ENCODE measurements at places on chromosomes 12 and 14. TPM values are rescaled to one million over a fixed set of nuclear protein-coding genes. Genes with fewer than 3 reads are reported as not detected.

GRCh38 chr14:92447416-92448197 lies 66.0 kb upstream of the RIN3 start:
- H3K36me3 ChIP-seq, result no peaks in the 10 kb centered on the region
- no peak overlapping the region for H3K4me3 ChIP-seq
- H3K4me1 ChIP-seq, result no peaks in the 10 kb centered on the region

DNA sequence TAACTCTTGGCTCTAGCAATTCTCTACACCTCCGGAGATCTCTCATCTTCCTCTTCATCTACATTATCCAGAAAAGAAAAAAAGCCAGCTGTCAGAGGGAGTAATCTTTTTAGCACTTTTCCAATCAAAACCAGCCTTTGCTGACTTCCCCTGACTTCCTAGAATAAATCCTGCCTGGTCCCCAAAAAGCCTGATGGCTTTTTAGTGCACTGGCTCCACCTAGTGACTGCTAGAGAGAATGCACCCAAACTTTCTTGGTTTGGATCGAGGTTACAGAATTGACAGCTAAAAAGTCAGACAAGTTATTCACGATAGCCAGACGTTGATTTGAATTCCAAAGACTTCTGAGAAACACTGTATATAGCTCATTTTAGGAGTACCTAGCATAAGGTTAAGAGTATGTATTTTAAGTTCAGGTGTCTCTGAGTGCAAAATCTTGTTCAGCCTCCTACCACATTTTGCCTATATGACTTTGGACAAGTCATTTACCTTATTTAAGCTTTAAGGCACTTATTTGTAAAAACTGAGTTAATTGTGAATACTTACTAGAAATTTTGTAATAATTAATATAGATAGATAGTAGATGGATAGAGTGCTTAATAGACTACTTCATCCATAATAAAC lies 185.7 kb upstream of the GRIN2B start:
- peaks cover 10% of the 10 kb centered on the region for H3K27me3 ChIP-seq
- H3K36me3 ChIP-seq, result no peaks in the 10 kb centered on the region
- DNase-seq, result peak; percentile 50
- no peak overlapping the region for H3K4me3 ChIP-seq

- no peaks in the 10 kb centered on the region for H3K4me1 ChIP-seq
- H3K27me3 ChIP-seq, result no peaks in the 10 kb centered on the region
- DNase-seq, result no peak
- H3K27ac ChIP-seq, result no peak overlapping the region
- no peak overlapping the region for H3K4me3 ChIP-seq
These were observed 166.6 kb upstream of the RPL10L start for GRCh38 chr14:46818147-46818546.

PCED1B gene
- 76.3 TPM for total RNA-seq

GLIPR1L2 gene
- 0.50 TPM for total RNA-seq

TOMM20L gene
- not detected for total RNA-seq

SYNDIG1L gene
- total RNA-seq, result not detected

GRCh38 chr14:36055681-36056225 lies 120.8 kb downstream of the PTCSC3 start:
- no peaks in the 10 kb centered on the region for H3K36me3 ChIP-seq
- DNase-seq, result no peak
- H3K4me3 ChIP-seq, result no peak overlapping the region

- peaks cover 3% of the 10 kb centered on the region for H3K27me3 ChIP-seq
- H3K4me1 ChIP-seq, result peaks cover 10% of the 10 kb centered on the region
- DNase-seq, result no peak
- H3K27ac ChIP-seq, result no peak overlapping the region
- H3K4me3 ChIP-seq, result no peak overlapping the region
These were observed 39.6 kb downstream of the IQSEC3 start for GRCh38 chr12:106118-106591.

- no peak for DNase-seq
- no peak overlapping the region for H3K27ac ChIP-seq
- H3K4me1 ChIP-seq, result no peaks in the 10 kb centered on the region
- H3K36me3 ChIP-seq, result no peaks in the 10 kb centered on the region
- H3K4me3 ChIP-seq, result no peak overlapping the region
These were observed 182.7 kb upstream of the TMPO start for GRCh38 chr12:98332642-98333041.

GRCh38 chr12:83110424-83110823 lies 423.7 kb downstream of the TMTC2 start:
- peaks cover 2% of the 10 kb centered on the region for H3K36me3 ChIP-seq
- no peaks in the 10 kb centered on the region for H3K4me1 ChIP-seq
- no peak overlapping the region for H3K4me3 ChIP-seq
- no peak overlapping the region for H3K27ac ChIP-seq
- DNase-seq, result no peak

MORN3 gene
- total RNA-seq, result 2.0 TPM

DNA sequence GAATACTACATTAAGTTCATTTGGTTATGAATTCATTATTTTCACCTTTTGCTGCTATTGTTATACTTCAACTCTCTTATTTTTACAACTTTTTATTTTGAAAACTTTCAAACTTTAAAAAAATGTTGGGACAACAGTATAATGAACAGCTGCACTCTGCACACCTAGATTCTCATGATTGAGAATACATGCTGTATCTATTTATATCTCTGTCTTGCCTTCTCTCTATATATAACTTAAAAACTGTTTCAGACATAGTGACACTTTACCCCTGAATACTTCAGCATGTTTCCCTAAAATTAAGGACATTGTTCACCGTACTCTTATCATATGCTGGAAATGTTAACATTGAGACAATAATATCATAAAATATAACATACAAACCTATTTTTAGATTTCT lies 237.1 kb downstream of the GPHN start:
- H3K4me1 ChIP-seq, result no peaks in the 10 kb centered on the region
- no peak overlapping the region for H3K4me3 ChIP-seq
- no peak for DNase-seq
- H3K27me3 ChIP-seq, result no peaks in the 10 kb centered on the region
- H3K36me3 ChIP-seq, result no peaks in the 10 kb centered on the region

DNA sequence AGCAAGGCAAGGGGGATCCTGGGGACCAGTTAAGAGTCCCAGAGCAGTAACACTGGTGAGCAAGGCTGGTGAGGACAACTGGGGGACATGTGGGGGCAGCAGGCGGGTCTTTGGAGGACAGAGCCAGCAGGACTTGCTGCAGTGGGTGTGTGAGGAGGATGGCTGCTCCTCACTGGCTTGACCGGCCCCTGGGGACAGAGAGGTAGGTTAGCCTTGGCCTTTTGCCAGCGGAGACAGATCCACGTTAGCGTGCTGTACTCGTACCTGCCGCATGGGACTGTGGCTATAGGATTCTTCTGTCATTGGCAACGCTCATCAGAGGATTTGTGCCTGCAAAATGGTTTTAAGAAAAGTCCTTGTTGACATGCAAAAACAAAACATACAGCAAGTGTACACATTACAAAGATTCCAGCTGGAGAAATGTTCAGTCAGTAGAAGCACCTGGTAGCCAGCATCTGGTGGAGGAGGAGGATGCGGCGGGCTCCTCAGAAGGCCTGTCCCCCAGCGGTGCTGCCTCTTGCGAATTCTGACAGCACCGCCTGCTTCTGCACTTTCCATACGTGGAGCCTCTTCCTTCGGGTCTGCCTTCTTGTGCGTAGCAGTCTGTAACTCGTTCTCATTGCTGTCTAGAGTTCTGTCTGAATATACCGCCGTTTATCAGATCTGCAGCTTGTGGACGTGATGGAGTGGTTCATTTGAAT lies 91.3 kb downstream of the EP400 start:
- no peak overlapping the region for H3K4me3 ChIP-seq
- no peak for DNase-seq
- H3K27ac ChIP-seq, result no peak overlapping the region
- peaks cover 3% of the 10 kb centered on the region for H3K4me1 ChIP-seq

EML1 gene
- total RNA-seq, result 1.7 TPM

GRCh38 chr14:95034788-95035187 lies 122.5 kb downstream of the DICER1 start:
- DNase-seq, result no peak
- no peaks in the 10 kb centered on the region for H3K36me3 ChIP-seq
- no peak overlapping the region for H3K27ac ChIP-seq

CHGA gene
- not detected for total RNA-seq

GRCh38 chr14:20782280-20782890 lies 1.3 kb downstream of the RNASE6 start:
- H3K27ac ChIP-seq, result peak overlapping the region; percentile 77
- peaks cover 26% of the 10 kb centered on the region for H3K4me1 ChIP-seq
- H3K27me3 ChIP-seq, result no peaks in the 10 kb centered on the region
- H3K36me3 ChIP-seq, result no peaks in the 10 kb centered on the region
- peak overlapping the region; percentile 39 for H3K4me3 ChIP-seq

SNAPC1 gene
- 10.5 TPM for total RNA-seq

GRCh38 chr14:64410084-64410774 lies 22.1 kb downstream of the MTHFD1 start:
- no peak overlapping the region for H3K27ac ChIP-seq
- no peak overlapping the region for H3K4me3 ChIP-seq

- no peak for DNase-seq
- H3K27me3 ChIP-seq, result peaks cover 22% of the 10 kb centered on the region
- no peaks in the 10 kb centered on the region for H3K36me3 ChIP-seq
- no peaks in the 10 kb centered on the region for H3K4me1 ChIP-seq
These were observed 198.6 kb downstream of the GXYLT1 start for GRCh38 chr12:41946106-41946505.

JAG2 gene
- 3.6 TPM for total RNA-seq

DNA sequence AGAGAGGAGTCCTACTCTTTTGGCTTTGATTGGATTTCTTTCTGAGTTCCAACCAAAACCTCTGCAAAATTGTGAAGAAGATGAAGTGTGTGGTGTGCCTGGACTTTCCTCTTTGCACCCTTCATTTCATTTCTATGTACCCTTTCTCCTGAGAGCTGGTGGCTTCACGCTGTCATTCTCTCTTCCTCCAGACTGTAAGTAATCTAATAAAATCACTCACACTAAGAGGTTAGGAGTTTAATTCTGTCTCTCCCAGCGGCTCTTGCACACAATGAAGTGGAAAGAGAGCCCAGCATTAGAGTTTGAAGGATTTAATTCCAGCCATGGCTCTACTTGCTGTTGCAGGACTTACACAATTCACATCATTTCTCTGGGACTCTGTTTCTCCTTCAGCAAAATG lies 37.8 kb upstream of the CRADD start:
- no peaks in the 10 kb centered on the region for H3K36me3 ChIP-seq
- DNase-seq, result no peak
- no peaks in the 10 kb centered on the region for H3K4me1 ChIP-seq
- H3K27me3 ChIP-seq, result peaks cover 20% of the 10 kb centered on the region

DTX1 gene
- 12.0 TPM for total RNA-seq

GRCh38 chr14:26444822-26445221 lies 153.0 kb downstream of the NOVA1 start:
- no peaks in the 10 kb centered on the region for H3K4me1 ChIP-seq
- no peak overlapping the region for H3K27ac ChIP-seq
- no peaks in the 10 kb centered on the region for H3K36me3 ChIP-seq
- no peak for DNase-seq
- H3K27me3 ChIP-seq, result no peaks in the 10 kb centered on the region
- no peak overlapping the region for H3K4me3 ChIP-seq

HOXC10 gene
- total RNA-seq, result not detected

RERG gene
- not detected for total RNA-seq

DNA sequence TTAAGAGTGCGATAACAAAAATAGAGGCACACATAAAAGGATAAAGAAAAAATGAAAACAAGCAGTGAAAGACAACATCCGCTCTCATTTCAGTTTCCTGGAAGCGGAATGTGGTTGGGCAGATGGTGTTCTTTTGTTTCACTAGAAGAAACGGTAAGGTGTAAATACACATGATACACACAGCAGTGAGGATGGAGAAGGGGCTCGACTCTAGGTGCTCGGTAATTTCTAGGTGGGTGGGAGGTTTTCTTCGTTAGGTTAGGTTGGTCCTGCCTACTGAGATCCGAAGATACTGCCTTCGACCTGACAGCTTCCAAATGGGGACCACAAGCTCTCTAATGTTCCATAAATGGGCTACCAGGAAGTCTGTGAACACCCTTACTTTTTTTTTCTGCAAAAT lies 1082.5 kb downstream of the BCL11B start:
- peaks cover 95% of the 10 kb centered on the region for H3K4me1 ChIP-seq
- peak overlapping the region; percentile 98 for H3K27ac ChIP-seq
- no peaks in the 10 kb centered on the region for H3K27me3 ChIP-seq
- DNase-seq, result peak; percentile 72

DNA sequence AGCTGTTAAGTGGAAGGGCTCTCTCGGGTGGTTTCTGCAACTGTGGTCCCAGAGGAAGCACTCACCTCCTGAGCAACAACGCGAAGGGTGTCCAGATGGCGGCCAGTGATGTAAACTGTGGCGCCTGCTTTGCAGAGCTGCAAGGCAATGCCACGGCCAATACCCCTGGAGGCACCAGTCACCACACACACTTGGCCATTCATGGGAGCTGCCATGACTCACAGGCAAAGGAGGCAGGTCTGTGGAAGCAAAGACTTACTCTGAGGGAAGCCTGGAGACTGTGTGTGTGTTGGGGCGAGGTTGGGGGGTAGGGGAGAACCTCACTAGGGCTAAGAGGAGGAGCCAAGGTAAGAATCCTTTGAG lies 707 bp downstream of the DHRS1 start:
- no peaks in the 10 kb centered on the region for H3K27me3 ChIP-seq
- H3K36me3 ChIP-seq, result peaks cover 33% of the 10 kb centered on the region
- peak; percentile 52 for DNase-seq
- H3K4me3 ChIP-seq, result peak overlapping the region; percentile 91
- H3K27ac ChIP-seq, result peak overlapping the region; percentile 77

GRCh38 chr14:44388306-44388705 lies 118.8 kb downstream of the FSCB start:
- no peak overlapping the region for H3K27ac ChIP-seq
- no peak overlapping the region for H3K4me3 ChIP-seq
- H3K36me3 ChIP-seq, result no peaks in the 10 kb centered on the region
- DNase-seq, result no peak
- no peaks in the 10 kb centered on the region for H3K4me1 ChIP-seq
- no peaks in the 10 kb centered on the region for H3K27me3 ChIP-seq

GRCh38 chr14:51138404-51139103 lies 43.6 kb upstream of the TRIM9 start:
- no peak overlapping the region for H3K4me3 ChIP-seq
- DNase-seq, result no peak
- no peaks in the 10 kb centered on the region for H3K4me1 ChIP-seq
- peaks cover 2% of the 10 kb centered on the region for H3K36me3 ChIP-seq
- peaks cover 3% of the 10 kb centered on the region for H3K27me3 ChIP-seq
- H3K27ac ChIP-seq, result no peak overlapping the region

DNA sequence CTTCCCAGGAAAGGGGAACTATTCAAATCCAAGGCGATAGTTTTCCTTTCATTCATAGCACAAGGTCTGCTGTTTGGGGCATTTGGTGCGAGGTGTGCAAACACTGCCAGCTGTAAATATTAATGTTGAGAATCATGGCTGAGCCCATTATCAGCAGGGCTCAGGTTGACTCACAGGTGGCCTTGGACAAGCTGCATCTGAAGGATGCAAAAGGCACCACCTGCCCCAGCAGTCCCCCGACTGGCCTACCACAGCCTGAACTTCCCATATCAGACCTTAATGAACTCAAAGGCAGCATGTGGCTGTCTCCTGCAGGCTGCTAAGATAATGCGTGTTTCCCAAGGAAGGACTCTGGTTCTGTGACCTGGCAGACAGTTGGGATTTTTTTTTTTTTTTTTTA lies 93.3 kb upstream of the MAP1LC3B2 start:
- H3K36me3 ChIP-seq, result no peaks in the 10 kb centered on the region
- DNase-seq, result no peak
- H3K27ac ChIP-seq, result no peak overlapping the region
- no peaks in the 10 kb centered on the region for H3K27me3 ChIP-seq
